Inflammatory macrophage treated with lipopolysaccharide for 4 hours (primary cell): ENCODE measurements at places on chromosomes 13 and 19.
A peak's percentile ranks its signal among the peaks of the same experiment; 100 is the strongest.

DNA sequence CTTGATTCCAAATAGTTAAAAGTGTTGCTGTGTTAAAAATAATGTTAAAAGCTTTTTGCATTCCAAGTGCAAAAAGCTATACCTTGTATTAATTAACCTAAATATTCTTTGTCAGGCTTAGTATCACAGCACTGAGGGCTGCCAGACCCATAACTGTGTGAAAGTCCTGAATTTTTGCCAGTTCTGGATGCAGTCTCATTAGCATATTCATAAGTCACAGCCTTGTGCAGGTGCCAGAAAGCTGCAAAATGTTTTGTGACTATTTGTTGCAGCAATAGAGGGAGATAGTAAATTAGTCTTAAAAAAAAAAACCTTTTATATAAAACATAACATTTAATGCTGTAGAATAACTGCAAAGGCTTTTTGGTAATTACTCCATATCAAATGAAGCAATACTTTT, 56.6 kb downstream of the SLITRK1 start:
- no peak for DNase-seq

DNA sequence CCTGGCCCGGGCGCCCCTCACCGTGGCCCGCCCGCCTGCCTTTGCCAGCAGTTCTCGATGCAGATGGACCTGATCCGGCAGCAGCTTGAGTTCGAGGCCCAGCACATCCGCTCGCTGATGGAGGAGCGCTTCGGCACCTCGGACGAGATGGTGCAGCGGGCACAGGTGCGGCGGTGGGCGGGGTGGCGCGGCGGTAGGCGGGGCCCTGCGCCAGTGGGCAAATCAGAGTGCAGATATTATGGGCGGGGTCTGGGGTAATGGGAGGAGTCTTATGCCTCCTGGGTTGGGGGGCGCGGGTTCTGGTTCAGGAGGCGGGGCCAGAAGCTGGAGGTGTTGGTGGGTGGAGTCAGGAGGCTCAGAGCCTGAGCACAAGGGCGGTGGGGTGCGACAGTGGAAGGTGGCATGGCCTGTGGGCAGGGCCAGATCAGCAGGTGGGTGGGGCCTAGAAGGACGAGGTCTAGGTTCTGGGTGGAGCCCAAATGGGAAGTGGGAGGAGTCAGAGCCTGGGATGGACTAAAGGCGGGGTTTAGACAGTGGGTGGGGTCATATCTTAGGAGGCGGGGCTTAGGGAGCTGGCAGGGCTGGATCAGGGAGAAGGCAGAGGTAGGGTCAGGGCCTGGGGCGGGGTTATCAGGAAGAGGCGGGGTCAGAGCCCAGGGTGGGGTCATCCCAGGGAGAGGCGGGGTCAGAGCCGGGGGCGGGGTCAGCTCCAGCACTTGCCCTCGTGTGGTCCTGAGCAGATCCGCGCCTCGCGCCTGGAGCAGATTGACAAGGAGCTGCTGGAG, 5.6 kb downstream of the APC2 start:
- peak; percentile 72 for DNase-seq

GRCh38 chr19:13699786-13700185, 64.5 kb upstream of the MRI1 start:
- DNase-seq: no peak

GRCh38 chr13:95604556-95604915, 40.0 kb downstream of the DZIP1 start:
- no peak for DNase-seq

- no peak for DNase-seq
Observed at GRCh38 chr13:57286511-57287098, 119.6 kb downstream of the PRR20E start.

GRCh38 chr19:5452594-5453565, 2.3 kb upstream of the ZNRF4 start:
- no peak for DNase-seq

DNA sequence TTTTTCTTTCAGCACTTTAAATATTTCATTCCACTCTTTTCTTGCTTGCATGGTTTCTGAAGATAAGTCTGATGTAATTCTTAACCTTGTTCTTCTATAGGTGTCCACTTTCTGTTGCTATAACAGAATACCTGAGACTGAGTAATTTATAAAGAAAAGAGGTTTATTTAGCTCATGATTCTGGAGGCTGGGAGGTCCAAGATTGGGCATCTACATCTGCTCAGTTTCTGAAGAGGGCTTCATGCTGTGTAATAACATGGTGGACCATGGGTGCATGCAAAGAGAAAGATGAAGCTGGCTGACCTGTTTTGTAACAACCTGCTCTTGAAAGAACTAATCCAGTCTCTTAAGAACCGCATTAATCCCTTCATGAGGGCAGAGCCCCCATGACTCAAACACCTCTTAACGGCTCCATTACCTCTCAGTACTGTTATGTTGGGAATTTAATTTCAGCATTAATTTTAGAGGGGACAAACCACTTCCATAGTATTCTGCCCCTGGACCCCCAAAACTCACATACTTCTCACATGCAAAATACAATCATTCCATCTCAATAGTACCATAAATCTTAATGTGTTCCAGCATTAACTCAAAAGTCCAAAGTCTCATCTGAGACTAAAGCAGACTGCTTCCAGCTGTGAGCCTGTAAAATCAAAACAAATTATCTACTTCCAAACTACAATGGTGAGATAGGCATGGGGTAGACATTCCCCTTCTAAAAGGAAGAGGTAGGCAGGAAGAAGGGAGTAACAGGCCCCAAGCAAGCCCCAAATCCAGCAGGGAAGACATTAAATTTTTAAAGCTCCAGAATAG, 9.6 kb upstream of the FGF9 start:
- DNase-seq: no peak

DNA sequence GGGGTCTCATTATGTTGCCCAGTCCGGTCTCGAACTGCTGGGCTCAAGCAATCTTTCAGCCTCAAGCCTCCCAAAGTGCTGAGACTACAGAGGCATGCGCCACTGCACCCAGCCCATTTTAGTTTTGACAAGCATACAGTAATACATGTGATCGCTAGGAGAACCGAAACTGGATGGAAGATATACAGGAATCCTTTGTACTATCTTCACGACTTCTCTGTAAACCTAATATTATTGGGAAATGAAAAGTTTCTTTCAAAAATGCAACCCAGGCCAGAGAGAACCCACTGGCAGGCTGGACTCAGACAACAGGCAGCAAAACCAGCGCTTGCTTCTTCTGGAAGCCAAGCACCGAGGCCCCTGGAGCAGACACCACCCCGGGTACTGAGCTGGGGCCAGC, 9.4 kb downstream of the C19orf12 start:
- no peak for DNase-seq

GRCh38 chr13:95256091-95256490, 45.2 kb downstream of the ABCC4 start:
- DNase-seq: no peak

GRCh38 chr19:35555301-35556005, 8.0 kb downstream of the ATP4A start:
- no peak for DNase-seq

DNA sequence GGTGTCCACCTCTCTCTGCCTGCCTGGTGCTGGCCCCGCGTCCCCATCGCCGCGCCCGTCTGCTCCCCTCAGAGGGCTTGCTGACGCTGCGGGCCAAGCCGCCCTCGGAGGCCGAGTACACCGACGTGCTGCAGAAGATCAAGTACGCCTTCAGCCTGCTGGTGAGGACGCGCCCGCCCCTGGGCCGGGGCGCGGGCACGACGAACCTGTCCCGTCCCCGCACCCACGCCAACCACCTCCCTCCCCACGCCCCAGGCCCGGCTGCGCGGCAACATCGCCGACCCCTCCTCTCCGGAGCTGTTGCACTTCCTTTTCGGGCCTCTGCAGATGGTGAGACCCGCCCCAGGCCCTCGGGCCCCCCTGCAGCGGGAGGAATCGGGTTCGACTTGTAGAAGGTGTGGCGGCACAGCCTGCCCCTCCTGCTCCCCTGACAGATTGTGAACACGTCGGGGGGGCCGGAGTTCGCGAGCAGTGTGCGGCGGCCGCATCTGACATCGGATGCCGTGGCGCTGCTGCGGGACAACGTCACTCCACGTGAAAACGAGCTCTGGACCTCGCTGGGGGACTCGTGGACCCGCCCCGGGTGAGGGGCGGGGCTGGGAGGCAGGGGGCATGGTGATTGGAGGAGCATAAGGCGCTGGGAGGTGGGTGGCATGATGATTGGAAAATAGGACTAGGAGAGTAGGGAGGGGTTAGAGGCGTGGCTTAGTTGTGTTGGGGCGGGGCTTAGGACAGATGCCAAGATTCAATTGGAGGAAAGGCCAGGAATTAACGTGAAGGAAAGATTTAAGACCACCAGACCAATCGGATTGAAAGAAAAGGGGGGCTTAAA, 6.6 kb downstream of the EPS8L1 start:
- DNase-seq: peak; percentile 69

- DNase-seq: no peak
Observed at GRCh38 chr13:98222816-98223215, 45.7 kb upstream of the RNF113B start.

- no peak for DNase-seq
Observed at GRCh38 chr13:81551036-81551435, 1210.1 kb upstream of the SPRY2 start.

DNA sequence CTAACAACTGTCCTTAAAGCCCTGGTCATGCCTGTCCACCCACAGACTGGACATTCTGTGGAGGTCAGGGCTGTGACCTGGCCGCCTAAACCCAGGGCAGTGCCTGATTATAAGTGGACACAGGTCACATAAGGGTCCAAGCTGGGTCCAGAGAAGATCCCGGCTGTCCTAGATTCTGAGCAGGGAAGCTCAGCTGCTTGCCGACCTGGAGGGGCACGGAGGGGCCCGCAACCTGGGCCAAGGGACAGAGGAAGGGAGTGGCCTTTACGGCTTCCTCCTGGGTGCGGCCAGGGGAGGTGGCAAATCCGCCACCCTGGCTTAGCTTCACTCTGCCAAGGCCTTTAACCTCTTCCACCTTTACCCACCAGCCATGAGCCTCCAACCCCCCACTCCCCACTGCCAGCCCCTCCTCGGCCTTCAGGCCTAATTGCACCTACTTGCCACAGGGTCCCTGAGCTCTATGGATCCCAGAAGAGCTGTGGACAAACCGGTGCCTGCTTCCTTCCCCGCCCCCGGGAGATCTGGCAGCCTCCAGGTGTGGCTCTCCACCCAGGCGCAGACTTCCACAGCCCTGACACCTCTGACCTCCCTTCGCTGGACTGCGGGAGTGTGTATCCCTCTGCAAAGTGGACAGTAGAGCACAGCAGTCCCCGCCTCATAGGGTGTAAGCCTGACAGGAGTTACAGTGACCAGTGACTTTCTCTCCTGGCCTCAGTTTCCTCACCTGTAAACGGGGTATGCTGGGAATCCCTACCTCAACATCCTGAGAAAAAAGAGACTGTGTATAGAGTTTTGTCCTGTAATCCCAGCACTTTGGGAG, 1.7 kb downstream of the CD320 start:
- DNase-seq: no peak

DNA sequence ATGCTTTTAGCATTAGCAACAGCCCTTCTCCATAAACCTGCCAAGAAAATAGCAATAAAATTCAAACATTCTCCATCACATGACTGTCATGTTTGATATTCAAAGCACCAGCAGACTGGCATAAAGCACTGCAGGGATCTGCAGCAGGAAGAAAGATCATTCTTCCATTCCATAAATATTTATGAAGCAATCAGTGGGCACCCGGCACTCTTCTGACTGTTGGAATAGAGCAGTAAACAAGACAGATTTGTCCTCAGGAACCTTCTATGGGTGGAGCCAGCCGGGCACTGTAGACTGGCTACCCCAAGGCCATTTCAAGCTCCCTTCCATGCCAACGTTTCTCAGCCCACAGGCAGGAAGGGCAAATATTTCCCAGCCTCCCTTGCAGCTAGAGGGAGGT, 25.5 kb downstream of the PLA2G4C start:
- DNase-seq: no peak
